Panc1 (cell line): ENCODE measurements at places on chromosomes 3 and 15.

GRCh38 chr3:114112696-114113095 is 56.2 kb downstream of the QTRT2 start:
- no peak for DNase-seq

DNA sequence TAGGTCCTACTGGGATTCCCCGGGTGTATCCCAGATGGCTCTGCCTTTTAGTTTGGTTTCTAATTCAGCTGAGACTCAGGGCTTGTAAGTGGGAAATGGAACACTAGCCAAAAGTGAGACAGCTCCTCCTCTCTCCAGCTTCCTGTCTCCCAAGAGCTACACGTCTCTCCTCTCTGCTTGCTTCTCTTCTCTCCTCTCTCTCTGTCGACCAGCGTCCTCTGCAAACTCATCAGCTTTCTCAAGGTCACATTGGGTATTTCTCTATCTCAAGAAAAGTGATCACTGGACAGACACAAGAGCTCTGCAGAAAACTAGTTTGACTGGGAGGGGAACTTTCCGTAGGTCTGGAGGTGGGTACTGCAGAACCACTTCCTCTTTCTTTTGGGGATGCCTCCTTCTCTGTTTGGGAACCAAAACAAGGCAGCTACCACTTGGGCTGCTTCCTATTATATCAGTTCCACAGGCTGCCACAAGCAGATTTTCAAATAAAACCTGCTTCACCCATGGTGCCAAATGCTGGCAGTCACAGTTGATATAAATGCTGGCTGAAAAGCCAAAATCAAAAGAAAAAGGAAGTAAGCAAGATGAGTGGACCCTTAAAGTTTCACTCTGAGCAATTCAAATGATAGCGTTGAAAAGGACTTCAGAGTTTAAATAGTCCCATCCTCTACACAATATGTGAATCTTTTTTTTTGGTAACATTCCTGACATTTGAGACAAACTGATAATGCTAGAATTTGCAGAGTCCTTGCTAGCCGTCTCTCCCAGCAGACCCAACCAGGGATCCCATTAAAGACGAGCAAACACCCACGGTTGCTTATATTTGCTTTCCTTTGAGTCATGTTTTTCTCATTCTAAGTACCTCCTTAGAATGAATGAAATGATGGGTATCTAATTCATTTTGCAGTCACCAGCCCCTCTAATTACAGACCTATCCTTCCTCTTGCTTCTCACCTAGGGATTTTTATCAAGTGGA is 7.2 kb upstream of the DYNC1LI1 start:
- DNase-seq, result no peak

GRCh38 chr15:97301166-97301565 is 659.3 kb upstream of the ARRDC4 start:
- DNase-seq, result no peak

GRCh38 chr3:81909796-81910195 is 148.4 kb upstream of the GBE1 start:
- DNase-seq, result no peak

GRCh38 chr3:104460477-104461406 is 906.0 kb upstream of the ALCAM start:
- DNase-seq, result no peak

DNA sequence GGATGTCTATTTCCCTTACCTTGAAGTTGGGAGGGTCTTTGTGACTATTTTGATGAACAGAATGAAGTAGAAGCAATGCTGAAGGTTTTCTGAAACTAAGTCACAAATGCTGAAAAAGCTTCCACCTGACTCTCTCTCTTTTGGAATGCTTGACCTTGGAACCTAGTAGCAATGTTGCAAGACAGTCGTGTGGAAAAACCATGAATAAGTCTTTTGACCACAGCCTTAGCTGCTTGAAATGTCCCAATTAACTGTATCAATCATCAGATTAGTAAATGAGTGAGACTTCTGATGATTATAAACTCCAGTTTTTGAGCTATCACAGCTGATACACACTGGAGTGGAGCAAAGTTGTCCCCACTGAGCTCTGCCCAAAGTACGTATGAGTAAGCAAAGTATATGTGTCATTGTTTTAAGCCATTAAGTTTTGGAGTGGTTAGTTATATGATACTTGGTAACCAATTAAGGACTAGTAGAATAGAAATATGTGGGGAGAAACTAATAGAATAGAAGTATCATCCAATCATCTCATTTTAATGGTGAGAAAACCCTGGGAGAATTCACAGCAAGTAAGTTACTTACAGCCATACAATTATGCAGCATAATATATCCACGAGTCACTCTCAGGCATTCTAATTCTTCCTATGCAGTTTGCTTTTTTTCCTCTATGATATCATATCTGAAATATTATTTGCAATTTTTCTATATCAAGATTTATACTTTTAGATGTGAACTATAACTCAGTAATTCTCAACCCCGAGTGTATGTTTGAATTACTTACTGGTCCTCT is 1010.6 kb downstream of the ROBO2 start:
- no peak for DNase-seq

GRCh38 chr3:72176537-72177041 is 391.6 kb upstream of the PROK2 start:
- no peak for DNase-seq

GRCh38 chr3:69542089-69542804 is 156.4 kb upstream of the FRMD4B start:
- no peak for DNase-seq

- no peak for DNase-seq
These were observed 363.2 kb downstream of the NAALADL2 start for GRCh38 chr3:175222356-175222755.

GRCh38 chr3:172249039-172249438 is 199.2 kb downstream of the GHSR start:
- DNase-seq, result no peak

DNA sequence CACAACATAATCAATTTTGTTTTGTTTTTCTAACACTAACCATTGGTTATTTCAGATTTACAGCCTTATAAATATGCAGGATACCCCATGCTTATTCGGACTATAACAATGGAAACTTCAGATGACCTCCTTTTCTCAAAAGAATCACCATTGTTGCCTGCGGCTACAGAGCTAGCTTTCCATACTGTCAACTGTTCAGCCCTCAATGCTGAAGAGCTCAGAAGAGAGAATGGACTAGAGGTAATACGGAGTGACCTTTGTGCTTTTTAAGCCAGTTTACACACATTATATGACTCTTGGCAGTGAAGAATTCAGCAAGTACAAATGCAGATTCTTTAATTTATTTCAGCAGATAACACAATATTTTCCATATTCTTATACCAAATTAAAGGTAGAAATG is 81.8 kb downstream of the DNAJC13 start:
- no peak for DNase-seq
